ENCODE measurements at places on chromosomes 7 and 10.
A peak's percentile ranks its signal among the peaks of the same experiment; 100 is the strongest.

DNA sequence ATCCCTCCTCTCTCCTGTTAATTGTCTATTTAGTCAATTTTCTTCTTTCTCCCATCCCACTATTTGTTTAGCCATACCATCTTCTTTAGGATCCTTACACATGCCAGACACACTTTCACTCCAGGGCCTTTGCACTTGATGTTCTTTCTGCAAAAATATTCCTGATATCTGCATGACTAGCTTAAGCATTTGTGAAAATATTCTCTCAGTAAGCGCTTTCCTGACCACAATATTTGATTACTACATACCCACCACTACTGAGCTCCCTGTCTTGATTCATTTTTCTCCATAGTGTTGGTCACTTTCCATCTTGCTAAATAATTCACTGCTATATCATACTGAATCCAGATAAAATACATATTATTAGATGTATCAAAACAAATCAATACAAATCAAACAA, 75.1 kb downstream of the SEMA3D start:
- ATAC-seq, result no peak

GRCh38 chr7:112981966-112982365, 104.7 kb downstream of the GPR85 start:
- no peak for ATAC-seq

- peak; percentile 54 for ATAC-seq
Measured at GRCh38 chr10:4176500-4177281, 391.7 kb upstream of the KLF6 start.

- ATAC-seq, result peak; percentile 95
Measured at GRCh38 chr7:17185690-17186070, 112.8 kb upstream of the AHR start.

DNA sequence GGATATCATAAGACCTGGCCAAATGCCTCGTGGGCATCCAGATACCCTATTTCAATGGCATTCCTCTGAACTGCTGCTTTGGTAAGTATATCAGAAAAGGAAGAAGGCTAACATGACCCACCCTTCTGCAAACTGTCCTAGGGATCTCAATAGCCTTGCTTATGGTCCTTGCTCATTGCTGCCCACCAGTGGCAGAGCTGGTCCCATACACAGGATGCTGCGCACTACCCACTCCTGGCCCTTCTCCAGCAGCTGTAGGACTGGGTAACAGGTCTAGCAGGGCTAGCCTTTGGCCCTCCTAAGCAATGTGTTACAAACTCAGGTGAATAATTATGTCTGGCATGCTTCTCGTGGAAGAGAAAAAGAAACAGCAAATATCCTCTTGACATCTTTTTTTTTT, 72.5 kb downstream of the C10orf90 start:
- ATAC-seq, result no peak
